ENCODE measurements at places on chromosomes 6 and 20.

DNA sequence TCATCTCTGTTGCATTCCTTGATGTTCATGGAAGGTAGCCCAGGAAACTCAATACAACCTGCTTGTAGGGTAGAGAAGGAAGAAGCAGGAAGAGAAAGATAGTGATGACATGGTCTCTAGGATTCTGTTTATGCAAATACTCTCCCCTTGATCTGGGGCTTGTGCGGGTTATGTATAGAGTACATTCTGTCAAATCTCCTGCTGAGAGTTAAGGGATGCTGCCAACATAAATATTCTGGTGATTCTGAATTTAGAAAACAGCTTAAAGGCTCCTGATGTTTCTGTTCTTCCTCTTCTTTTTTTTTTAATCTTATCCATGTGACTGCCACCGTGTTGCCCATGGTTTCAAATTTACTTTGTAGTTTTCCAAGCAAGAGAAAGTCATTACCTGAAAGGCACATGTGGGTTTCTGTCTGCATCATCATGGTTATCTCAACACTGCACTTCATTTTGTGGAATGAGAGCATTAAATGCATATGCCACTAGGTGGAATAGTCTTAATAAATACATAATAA is 150.6 kb downstream of the RPS12 start:
- no peak for DNase-seq

- no peak for DNase-seq
Observed at GRCh38 chr20:62338294-62338620, 28.9 kb downstream of the LAMA5 start.

DNA sequence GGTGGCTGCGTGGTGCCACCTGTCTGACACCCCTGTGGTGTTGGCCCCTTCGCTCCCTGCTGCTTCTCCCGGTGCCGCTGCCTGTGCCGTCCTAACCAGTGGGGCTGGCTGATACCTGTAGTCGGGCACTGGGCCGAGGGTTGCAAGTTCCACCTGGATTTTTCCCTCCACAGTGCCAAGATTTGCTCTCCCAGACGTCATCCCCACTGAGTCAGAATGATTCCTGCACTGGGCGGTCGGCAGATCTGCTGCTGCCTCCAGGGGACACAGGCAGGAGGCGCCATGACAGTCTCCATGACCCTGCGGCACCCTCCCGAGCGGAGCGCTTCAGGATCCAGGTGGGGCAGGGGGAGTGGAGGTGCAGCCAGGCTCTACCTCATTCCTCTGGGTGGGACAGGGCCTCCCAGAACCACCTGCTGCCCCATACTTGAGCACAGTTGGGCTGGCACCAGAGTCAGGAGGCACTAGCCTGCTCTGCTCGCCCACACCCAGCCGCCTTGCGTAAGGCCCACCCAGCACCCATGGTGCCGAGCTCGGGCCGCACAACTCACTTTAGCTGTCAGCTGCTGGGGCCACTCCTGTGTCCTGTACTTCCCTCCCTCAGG is 60.2 kb downstream of the TCP11 start:
- no peak for DNase-seq

DNA sequence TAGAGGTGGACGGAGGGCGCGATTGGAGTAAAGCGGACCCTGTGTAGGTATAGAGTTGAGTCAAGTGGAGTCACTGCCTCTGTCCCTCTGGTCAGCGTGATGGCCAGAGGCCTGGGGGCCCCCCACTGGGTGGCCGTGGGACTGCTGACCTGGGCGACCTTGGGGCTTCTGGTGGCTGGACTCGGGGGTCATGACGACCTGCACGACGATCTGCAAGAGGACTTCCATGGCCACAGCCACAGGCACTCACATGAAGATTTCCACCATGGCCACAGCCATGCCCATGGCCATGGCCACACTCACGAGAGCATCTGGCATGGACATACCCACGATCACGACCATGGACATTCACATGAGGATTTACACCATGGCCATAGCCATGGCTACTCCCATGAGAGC is 479 bp downstream of the SLC39A7 start:
- no peak for DNase-seq

GRCh38 chr6:15427331-15428070 is 181.6 kb downstream of the JARID2 start:
- no peak for DNase-seq

GRCh38 chr20:17059465-17059864 is 167.4 kb upstream of the PCSK2 start:
- no peak for DNase-seq

GRCh38 chr6:130120731-130121130 is 102.0 kb downstream of the SAMD3 start:
- DNase-seq: no peak

- no peak for DNase-seq
Observed at GRCh38 chr20:10667560-10668167, 6.1 kb downstream of the JAG1 start.

GRCh38 chr20:38450412-38450975 is 15.4 kb upstream of the SNHG17 start:
- DNase-seq: no peak

DNA sequence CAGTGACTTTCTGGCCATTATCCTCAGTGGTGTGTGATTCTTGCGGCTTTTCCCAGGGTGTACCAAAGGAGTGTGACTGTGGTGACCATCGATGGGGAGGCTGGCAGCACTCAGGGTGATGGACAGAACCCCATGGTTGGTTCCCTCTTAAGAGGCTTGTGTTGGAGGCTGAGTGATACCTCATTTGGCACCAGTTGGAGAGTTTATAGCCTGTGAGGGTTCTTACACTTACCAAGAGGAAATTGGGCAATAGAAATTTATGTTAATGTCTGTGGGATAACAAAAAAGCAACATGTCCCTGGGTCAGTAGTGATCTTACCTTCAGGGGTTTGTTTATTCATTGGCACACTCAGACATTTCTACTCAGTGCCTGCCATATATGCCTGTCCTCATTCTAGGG is 37.2 kb downstream of the DAAM2 start:
- no peak for DNase-seq

GRCh38 chr20:14853079-14853478 is 515.7 kb upstream of the FLRT3 start:
- no peak for DNase-seq

GRCh38 chr6:7201444-7201731 is 93.6 kb downstream of the RREB1 start:
- DNase-seq: no peak

DNA sequence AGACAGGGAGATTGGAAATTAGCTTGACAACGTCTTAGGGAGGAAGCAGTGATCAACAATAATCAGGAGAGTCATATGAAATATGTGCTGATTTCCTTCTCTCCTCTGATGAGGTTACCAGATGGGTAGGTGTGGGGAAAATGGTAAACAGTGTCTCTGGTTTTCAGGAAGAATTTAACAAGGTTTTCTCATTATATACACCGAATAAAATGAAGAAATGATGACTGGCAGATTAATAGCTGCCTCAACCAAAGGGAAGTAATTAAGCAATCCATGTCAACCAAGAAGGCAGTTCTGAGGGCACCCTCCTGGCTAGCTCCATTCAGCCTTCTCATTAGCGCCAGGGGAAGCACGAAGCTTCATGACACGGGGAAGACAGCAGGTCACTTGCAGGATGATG is 12.7 kb upstream of the RAMACL start:
- DNase-seq: no peak

DNA sequence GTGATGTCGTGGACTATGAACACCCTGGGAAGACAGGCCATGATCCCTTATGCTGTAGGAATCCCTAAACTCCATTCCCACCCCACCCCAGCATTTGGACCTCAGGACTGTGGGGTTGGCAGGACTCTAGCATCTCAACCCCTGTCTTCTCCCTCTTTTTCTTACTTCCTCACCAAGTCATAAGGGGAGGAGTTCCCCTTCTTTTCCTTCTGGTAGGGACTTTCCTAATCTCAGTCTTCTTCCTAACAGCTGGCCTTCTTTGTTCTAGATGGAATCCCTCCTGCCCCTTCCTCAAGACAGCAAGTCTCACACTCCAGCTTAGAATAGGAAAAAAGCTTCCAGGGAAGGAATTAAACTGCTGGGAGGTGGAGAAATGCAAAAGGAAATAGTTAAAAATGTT is 2.3 kb upstream of the SIRPB2 start:
- no peak for DNase-seq

DNA sequence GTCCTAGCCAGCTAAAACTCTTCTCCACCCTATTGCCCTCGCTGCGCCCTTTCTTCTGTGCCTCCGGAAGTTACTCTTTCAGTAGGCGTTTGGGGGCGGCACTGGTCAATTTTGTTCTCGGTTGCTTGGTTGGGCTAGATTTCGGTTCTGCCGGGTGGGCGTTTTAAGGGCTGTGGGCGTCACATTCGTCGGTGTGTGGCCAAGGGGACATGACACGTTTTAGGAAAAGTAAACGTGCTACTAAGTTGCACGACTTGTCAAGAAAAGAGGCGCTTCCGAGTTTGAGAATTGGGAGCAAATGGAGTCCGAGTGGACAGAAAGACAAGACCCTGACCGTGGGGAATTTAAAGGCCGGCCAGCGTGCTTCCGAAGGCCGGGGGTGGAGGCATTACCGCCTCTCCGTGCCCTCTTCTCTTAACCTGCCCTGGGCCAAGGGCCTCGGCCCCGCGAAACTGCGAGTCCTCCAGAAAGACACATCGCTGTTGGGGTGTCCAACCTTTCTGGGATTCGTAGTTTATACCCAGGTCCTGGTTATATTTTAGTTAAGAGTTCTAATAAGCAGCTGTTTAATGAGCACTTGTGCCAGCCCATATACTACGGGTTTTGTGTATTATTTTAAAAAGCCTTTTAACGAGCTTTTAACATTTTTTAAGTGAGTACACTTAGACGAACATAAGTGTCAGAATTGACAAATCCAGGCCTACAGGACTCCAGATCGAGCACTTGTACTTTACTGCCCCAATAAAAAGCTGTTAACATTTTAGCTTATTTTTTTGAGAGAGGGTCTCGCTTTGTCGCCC is 664 bp upstream of the BAG6 start:
- DNase-seq: peak; percentile 76

- no peak for DNase-seq
Observed at GRCh38 chr20:45347297-45347935, 808 bp downstream of the SDC4 start.

DNA sequence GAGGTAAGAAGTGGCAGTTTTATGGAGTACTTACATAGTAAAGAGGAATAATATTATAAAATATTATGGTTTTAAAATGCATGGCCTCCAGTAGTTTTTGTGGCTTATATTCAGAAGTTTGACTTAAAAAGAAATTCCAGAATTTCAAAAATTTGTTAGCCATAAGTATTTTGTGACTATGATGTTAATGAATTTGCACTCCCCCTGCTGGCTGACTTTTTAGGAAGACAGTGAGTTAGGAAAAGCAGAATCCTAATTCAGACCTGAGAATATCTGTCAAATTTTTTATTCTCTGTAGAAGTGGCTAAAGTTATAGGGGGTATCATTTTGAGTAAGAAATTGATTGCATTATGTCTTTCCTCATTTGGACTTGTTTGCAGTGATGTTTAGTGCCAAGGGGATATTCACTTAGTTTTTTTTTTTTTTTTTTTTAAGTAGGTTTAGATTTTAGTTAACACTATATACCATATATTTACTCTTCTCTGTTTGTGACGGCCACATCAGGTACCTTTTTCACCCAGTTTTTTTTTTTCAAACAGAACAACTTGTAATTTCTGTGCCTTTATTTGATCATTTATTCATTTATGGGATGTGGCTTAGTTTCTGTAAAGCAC is 40.8 kb downstream of the ZFAND3 start:
- no peak for DNase-seq

- DNase-seq: no peak
Observed at GRCh38 chr6:138957903-138958302, 30.1 kb downstream of the REPS1 start.

GRCh38 chr6:114436691-114437090 is 93.9 kb upstream of the HS3ST5 start:
- DNase-seq: no peak

- DNase-seq: no peak
Observed at GRCh38 chr6:168383062-168383854, 57.7 kb upstream of the SMOC2 start.

GRCh38 chr20:62595491-62595890 is 46.8 kb upstream of the SLCO4A1 start:
- DNase-seq: no peak

- no peak for DNase-seq
Observed at GRCh38 chr20:43194137-43194536, 4.4 kb upstream of the PTPRT start.

DNA sequence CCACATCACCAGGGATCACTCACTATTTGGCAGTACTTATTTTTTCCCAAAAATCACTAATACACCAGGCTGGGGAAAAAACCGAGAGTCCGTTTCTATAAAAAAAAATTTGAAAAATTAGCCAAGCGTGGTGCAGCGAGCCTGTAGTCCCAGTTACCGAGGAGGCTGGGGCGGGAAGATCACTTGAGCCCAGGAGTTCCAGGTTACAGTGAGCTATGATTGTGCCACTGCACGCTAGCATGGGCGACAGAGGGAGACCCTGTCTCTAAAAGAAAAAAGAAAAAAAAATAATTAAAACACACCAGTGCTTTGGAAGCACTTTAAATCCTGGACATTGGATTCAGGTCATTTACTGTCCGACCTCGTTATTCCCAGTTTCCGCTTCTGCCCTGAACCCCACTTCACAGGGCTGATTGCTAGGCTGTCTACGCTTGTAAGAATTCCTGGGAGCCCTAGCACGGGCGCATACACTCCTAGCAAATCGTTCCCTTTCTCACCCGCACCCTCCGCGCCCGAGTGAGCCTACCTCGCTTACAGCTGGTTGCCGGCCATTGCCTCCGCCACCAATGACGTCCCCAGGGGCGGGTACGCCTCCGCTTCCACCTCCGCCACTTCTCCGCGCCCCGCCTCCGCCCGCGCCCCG is at the start of gene TPMT:
Gene TPMT, minus strand, starts transcription at position 571 of the 643 bp plus-strand sequence. CDS start 5,950 bp downstream, outside the sequence.
- no peak for DNase-seq

GRCh38 chr6:149567194-149567586 is 1.0 kb downstream of the GINM1 start:
- DNase-seq: no peak

DNA sequence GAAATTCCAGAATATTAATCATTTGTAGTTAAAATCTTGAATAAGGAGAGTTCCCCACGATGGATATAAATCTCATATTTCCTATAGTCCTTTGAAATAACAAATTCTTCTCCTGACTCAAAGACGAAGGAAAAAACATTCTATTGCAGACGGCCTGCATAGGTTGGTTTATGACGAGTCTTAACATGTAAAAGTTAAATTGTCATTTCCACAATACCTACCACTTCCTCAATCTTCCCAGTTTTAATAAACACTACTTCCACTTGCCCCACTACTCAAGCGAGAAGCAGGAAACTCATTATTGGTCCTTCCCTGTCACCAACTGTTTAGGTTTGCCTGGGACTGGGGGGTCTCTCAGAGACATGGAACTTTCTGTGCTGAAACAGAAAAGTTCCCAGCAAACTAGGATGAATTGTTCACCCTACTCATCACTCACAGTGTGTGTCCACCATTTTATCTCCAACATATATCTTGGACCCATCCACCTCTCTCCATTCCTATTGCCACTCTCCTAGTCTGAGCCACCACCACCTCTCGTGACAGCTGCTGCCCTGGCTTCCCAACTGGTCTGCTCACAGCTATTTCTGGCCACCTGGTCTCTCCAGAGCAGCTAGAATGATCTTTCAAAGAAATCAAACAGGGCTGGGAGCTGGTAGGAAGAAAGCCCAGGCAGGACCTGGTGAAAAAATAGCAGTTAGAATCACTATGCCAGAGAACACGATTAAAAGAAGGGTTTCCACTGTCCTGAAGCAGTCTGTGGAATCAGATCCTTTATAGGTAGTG is 15.1 kb upstream of the ZSCAN9 start:
- DNase-seq: no peak

GRCh38 chr20:24417485-24417884 is 51.9 kb upstream of the SYNDIG1 start:
- no peak for DNase-seq

Measured in stimulated activated CD8-positive, alpha-beta memory T cell treated with anti-CD3 and anti-CD28 coated beads, Interleukin-12 subunit alpha, Interleukin-12 subunit beta, amount 100 ng/mL, for 4 hours (primary cell).